ENCODE measurements at places on chromosomes 16 and 17. TPM values are rescaled to one million over a fixed set of nuclear protein-coding genes. Genes with fewer than 3 reads are reported as not detected.
A peak's percentile ranks its signal among the peaks of the same experiment; 100 is the strongest.

The KIFC3 gene
- polyA plus RNA-seq: 88.1 TPM

GRCh38 chr17:79372470-79373238 lies 238.2 kb downstream of the RBFOX3 start:
- DNase-seq: peak; percentile 74

GRCh38 chr17:81508639-81509206 lies 3.9 kb downstream of the ACTG1 start:
- peak; percentile 49 for DNase-seq

DNA sequence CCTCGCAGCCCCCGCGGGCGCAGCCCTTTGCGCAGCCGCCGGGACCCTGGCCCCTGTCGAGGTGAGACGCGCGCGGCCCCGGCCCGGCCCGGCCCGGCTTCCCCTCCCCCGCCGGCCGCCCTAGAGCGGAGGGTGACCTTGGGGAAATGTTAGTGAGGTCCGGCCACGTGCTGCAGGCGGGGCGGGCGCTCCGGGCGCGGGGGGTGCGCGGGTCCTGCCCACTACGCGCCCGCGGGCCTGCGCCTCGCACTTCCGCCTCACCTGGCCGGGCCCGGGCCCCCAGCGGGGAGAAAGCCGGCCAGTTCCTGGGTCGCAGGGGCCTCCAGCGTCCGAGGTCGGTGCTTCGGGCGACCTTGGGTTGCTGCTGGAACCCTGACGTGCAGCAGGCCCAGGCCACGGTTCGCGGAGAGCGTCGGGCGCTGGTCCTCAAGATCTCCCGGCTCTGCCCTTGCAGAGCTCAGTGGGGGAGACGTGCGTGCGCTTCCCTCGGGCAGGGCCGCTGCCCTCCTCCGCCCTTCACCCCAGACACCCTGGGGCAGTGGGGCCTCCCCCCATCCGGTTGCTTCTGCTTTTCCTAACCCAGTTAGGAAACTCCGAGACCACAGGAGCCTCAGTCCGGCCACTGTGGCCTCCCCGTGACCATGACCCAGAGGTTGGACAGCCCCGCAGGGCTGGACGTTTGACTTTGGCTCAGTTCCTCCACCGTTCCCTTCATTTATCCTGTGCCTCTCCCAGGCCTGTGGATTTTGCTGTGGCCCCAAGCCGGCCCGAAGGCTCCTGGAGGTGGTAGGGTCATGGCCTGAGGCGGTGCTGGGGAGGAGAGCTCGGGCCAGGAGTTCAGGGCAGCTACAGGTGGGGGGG lies 791 bp downstream of the MCRIP2 start:
- peak; percentile 84 for DNase-seq

GRCh38 chr16:86680162-86680561 lies 101.8 kb downstream of the FOXL1 start:
- no peak for DNase-seq

DNA sequence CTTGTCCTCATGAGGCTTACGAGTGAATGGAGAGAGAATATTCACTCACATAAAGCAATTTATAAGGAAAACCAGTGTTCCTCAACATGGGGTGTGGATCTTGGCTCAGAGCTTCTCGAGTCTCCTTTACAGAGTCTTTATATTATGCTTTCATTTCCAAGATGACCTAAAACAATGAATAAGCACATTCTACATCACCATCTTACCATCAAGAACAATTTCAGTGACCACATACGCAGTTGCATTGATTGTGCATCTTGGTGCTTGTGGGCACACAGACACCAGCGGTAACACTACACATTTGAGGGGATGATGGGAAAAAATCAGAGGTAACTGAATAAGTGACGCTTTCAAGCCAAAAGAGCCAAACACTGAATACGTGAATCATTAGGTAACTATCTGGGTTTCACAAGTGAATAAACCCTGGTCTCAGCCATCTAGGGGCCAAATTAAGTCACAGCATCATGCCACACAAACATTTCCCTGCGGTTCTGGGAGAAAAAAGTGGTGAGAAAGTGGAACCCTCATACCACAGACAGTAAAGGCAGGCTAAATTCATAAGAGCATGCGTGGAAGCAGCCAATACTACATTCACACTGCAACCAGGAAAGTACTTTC lies 9.4 kb downstream of the CWC25 start:
- DNase-seq: no peak

- DNase-seq: no peak
These were observed 11.9 kb upstream of the SLC38A10 start for GRCh38 chr17:81306898-81307510.

- no peak for DNase-seq
These were observed 150.6 kb downstream of the MAF start for GRCh38 chr16:79449900-79450299.

DNA sequence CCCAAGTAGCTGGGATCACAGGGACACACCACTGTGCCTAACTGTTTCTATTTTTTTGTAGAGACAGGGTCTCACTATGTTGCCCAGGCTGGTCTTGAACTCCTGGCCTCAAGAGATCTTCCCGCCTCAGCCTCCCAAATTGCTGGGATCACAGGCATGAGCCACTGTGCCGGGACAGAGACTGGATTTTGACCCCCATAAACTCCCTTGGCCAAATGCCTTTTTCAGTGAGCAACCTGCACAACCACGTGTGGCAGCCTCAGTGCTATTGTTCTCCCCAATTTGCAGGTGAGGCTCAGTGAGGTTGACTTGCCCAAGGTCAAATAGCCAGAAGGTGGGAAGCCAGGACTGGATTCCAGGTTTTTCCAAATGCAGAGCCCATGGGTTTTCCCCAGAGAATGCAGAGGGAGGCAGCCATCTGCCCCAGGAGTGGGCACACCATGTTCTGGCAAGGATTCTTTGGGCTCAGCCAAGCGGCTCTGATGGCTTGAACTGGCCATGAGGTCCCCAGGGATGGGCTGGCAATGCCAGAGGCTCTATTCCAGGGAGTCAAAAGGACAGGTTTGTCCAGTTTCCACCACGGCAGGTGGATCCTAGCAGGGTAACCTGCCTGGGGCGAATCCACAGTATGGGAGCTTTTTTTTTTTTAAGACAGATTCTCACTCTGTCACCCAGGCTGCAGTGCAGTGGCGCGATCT lies 1.8 kb downstream of the IL27 start:
- no peak for DNase-seq

DNA sequence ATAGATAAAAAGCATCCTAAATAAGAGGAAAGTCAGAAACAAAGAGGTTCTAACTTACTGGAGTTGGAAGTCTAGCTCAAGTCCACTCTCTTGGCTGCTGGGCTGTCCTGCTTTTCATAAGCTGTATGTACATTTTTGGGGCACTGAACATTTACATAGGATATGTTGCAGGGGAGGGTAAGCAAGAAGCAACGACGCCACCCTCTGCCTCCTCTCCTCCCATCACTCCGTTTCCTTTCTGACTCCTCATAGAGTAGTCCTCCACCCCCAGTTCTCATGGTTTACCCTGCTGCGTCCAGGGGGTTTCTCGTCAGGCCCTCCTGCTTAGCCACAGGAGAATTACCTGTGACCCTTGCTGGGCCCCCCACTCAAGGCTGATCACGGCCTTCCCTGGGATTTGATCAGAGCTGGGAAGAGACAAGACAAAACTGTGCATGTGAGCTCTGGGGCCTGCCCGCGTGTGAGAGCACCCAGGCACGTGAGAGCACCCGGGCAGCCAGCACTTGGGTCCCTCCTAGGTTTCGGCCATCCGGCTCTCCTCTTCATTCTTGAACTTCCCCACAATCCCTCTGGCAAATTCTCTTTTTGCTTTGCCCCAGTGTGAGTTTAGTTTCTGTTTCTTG lies 37.1 kb downstream of the TMEM11 start:
- no peak for DNase-seq

GRCh38 chr17:40663252-40663651 lies 1.7 kb downstream of the KRT222 start:
- DNase-seq: no peak

DNA sequence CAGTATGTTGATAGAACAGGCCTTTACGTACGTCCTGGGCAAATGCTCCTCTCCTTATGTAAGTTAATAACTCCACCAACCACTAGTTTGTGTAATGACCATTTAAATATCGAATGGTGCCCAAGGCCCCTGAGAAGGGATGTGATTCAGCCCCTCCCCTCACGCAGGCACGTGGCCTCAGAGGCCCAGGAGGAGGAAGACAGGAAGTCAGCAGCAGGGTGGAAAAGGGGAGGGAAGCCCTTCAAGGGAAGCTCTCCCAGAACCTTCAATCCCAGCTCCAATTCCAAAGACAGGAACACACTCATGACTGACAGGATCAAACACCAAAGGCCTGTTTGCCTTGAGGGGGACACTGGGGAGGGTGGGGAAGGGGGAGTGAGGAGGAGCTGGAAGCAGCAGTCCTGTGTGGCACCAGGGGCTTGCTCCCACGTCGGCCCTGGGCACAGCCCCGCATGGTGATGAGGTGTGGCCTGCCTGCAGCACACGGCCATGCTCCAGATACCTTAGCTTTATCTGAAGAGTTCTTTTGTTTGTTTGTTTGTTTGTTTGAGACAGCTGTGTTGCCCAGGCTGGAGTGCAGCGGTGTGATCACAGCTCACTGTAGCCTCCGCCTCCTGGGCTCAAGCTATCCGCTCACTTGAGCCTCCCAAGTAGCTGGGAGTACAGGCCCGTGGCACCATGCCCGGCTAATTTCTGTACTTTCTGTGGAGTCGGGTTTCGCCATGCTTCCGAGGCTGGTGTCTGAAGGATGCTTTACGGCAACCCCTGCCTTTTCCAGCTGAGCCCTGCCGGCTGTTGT lies 105.0 kb downstream of the ZNF778 start:
- DNase-seq: no peak

All from small intestine (tissue), 16 donors.